ENCODE measurements at places on chromosomes 6 and 20.
A peak's percentile ranks its signal among the peaks of the same experiment; 100 is the strongest.

DNA sequence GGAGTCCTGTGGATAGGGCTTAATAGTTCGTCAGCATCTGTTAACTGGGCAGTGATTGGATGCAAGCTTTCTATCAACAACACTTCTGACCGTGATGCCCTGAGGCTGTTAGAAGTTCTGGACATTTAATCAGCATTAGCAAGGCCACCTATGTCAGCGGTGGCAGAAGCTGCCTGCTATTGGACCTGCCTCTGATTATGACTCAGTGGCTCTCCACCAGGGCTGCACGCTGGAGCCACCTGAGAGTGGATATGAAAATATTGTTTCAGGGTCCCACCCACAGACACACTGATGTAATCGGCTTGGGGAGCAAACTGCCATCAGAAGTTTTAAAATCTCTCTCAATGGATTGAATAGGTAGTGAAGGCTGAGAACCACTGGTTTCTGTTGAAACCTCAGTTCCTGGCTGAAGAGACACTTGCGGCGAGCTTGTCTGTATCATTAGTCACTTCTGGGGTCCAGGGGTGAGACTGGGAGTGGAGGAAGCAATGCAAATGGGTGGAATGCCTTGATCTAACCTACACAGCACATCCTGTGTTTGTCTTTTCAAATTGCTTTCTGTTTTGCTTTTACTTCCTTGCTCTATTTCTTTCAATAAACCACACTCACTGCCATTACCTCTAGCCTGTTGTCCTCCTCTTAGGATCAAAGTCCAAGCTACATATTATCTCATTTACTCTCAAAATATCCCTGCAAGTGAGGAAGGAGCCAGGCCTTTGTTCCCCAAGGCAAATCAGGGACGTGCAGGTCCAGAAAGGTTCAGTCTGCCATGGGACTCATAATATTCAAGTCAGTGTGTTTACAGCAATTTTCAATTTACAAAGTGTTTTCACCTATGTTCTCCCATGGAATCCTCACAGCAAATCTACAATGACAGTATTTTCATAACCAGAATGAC lies 4.2 kb downstream of the CLIC5 start:
- peaks cover 21% of the 10 kb centered on the region for H3K4me1 ChIP-seq
- no peak overlapping the region for H3K4me3 ChIP-seq
- H3K27me3 ChIP-seq, result peaks cover 26% of the 10 kb centered on the region

DNA sequence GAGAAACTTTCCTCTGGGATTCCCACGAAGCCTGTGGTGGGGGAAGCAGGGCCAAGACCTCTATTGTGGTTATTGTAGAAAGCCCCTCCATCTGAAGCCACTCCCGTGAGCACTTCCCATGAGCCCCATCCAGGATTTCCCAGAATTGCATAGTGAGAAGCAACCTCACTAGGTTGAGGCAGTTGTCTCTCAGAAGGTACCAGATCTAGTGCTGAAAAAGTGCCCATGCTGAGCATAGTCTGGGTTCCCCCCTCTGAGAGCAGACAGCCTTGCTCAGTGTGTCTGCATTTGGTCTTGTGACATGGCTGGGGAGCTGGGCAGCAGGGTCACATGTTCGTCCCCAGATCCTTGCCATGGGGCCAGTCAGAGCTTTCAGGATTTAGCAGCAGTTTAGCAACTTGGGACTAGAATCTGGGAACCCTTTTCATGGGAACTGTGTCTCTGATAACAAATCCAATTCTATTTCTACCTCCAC lies 38.6 kb downstream of the SLC9A8 start:
- no peak overlapping the region for H3K4me3 ChIP-seq
- H3K36me3 ChIP-seq, result no peaks in the 10 kb centered on the region
- H3K4me1 ChIP-seq, result peaks cover 41% of the 10 kb centered on the region
- no peak overlapping the region for H3K27ac ChIP-seq

- no peak overlapping the region for H3K4me3 ChIP-seq
- H3K36me3 ChIP-seq, result no peaks in the 10 kb centered on the region
- peak; percentile 23 for DNase-seq
- no peak overlapping the region for H3K27ac ChIP-seq
Measured at GRCh38 chr6:162849269-162849668, 121.5 kb downstream of the PACRG start.

DNA sequence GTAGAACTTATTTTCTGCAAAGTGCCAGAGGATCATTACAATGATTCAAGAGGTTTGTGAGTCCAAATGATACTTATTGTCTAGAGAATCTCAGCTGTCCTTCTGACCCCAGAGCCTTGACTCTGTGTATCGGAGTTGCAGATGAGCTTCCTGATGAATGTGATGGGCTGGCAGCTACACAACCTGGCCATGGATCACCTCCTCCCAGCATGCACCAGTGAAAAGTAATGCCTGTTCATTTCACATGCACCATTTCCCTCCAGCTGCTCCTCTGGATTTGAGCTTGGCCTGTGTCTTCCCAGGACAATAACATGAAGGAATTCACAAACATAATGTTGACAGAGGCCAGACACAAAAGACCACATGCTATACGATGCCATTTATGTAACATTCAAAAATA lies 30.0 kb downstream of the SNHG17 start:
- H3K27me3 ChIP-seq, result no peaks in the 10 kb centered on the region
- no peak overlapping the region for H3K27ac ChIP-seq
- no peak for DNase-seq

GRCh38 chr6:139627091-139627490 lies 252.6 kb upstream of the CITED2 start:
- H3K27me3 ChIP-seq, result no peaks in the 10 kb centered on the region
- no peak overlapping the region for H3K27ac ChIP-seq
- H3K4me1 ChIP-seq, result peaks cover 24% of the 10 kb centered on the region
- no peaks in the 10 kb centered on the region for H3K36me3 ChIP-seq
- H3K4me3 ChIP-seq, result no peak overlapping the region
- DNase-seq, result peak; percentile 71

DNA sequence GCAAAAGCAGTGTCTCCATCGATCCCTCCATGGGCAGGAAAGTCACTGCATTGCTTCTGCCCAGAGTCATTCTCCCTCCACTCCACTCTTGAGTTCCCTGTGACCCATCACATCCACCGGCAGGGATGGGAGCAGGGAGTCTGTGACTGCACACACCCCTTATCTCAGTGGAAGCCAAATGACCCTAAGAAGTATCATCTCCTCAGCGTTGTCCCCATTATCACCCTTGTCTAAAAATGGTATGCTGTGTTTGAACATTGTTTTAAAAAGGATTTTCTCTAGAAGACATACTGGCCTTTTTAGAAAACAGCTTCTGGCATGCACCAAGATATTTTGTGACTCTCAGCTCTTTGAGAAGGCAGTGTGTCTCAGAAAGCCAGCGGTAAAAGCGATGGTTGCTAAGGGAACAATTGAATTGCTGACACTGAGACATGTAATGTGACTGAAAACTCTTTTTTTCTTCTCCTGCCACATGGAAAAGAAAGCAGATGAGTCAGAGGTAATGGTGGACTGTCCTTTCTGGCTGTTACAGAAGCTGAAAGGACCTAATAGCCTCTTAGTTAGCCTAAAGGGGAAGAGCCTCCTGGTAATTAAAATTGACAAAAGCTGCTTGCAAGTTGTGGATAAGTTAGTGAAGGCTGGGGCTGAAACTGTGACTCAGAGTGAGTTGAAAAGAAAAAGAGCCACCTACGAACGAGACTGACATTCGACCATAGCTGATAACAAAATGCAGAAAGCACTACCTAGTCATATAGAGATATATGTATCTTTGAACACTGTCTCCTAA lies 120.5 kb downstream of the MAP3K7 start:
- no peaks in the 10 kb centered on the region for H3K36me3 ChIP-seq
- no peak for DNase-seq
- no peak overlapping the region for H3K27ac ChIP-seq

DNA sequence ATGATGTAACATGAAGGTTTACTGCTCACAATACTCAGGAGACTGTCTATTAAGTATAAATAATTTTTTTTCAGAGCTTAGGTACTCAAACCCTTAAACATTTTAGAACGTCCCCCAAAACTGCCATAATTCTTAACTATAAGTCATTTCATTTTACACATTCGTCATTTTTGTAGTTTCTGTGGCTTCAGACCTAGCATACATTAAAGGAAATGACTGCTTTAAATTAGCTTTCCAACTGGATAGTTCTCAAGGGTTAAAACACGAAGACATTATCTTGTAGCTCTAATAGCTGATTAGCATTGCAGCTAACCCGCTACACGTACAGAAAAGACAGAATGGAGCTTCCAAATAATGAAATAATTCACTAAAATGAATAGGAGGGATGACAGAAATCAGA lies 24.9 kb upstream of the PLN start:
- no peak for DNase-seq
- H3K4me1 ChIP-seq, result no peaks in the 10 kb centered on the region
- no peaks in the 10 kb centered on the region for H3K27me3 ChIP-seq
- H3K36me3 ChIP-seq, result no peaks in the 10 kb centered on the region
- no peak overlapping the region for H3K4me3 ChIP-seq

- H3K36me3 ChIP-seq, result no peaks in the 10 kb centered on the region
- H3K4me3 ChIP-seq, result no peak overlapping the region
- no peak for DNase-seq
- no peak overlapping the region for H3K27ac ChIP-seq
- H3K27me3 ChIP-seq, result no peaks in the 10 kb centered on the region
Measured at GRCh38 chr6:96086745-96087144, 71.0 kb downstream of the FUT9 start.

GRCh38 chr6:131949620-131949908 lies 1.6 kb downstream of the CCN2 start:
- no peak overlapping the region for H3K27ac ChIP-seq
- H3K4me3 ChIP-seq, result peak overlapping the region; percentile 61
- H3K27me3 ChIP-seq, result no peaks in the 10 kb centered on the region
- DNase-seq, result no peak
- H3K36me3 ChIP-seq, result peaks cover 19% of the 10 kb centered on the region

DNA sequence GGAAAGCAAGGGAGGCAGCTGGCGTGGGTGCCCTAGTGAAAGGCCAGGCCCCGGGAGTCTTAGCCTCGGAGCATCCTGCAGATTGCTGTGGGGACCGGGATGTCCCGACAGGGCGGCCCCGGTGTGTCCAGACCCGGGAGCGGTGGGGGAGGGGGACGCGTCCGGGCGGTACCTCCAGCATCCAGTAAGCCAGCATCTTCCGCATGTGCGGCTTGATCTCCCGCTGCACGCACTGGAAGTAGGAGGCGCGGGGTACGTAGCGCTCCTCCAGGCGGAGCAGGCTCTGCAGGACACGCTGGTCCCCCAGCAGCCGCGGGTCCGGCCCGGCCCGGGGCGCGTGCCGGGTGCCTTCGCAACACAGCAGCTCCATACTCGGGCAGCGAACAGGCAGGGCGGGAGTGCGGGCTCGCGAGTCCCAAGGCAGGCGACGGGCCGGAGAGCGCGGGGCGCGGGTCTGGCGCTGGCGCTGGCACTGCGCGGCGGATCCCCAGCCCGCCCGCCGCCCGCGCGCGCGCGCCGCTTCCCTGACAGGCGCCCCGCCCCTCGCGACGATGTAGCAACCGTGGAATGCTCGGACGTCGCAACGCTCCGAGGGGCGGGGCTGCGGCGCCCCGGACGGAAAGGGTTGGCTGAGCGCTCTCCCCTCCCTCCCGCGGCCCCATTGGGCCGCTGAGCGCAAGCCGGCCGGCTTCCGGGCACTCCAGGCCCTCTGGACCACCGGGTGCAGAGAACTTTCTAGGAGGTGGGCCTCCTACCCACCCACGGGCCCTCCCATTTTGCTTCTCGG lies at the start of gene CCND3:
TSS of gene CCND3 (minus strand) at position 529 of the 787 bp plus-strand sequence. CDS start at position 370, 159 bp downstream.
- peak; percentile 85 for DNase-seq
- H3K4me1 ChIP-seq, result peaks cover 25% of the 10 kb centered on the region

- DNase-seq, result no peak
- H3K27ac ChIP-seq, result no peak overlapping the region
- no peaks in the 10 kb centered on the region for H3K36me3 ChIP-seq
- H3K4me3 ChIP-seq, result no peak overlapping the region
Measured at GRCh38 chr20:16709017-16709416, 20.8 kb upstream of the SNRPB2 start.

DNA sequence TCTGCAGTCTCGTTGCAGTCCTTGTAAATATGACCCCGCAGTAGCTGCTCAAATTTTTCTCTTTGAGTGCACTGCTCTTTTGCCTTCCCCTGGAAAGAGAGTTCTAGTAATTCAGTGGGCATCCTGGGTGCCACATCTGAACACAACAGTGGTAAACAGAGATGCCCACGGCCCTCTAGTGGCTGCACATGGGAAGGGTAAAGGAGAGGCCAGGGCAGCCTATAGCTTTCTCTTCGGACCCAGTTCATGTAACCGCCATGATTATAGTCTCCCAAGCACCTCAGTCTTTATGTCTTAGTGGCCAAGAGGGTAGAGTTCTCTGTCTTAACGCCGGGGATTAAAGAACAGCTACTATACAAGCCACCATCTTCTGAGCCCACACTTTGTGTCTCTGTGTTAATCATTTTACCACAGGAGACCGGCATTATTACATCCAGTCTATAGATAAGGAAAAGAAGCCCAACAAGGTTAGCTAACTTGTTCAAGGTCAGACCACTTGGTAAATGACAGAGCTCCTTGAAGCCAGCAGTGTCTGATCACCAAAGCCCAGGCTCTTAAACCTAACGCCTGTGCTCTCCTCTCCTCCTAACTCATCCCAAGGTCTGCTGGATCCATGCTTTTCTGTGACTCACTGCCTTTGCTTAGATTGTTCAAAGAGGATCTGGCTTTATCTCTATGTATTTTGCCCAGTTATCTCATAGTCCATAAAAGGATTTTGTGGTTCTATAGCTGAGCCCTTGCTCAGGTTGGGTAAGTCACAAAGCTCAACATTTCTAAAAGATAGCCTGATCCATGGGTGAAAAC lies 81.8 kb downstream of the ISM1 start:
- no peaks in the 10 kb centered on the region for H3K36me3 ChIP-seq
- no peak overlapping the region for H3K27ac ChIP-seq

GRCh38 chr6:9708600-9708999 lies 706.3 kb downstream of the TFAP2A start:
- DNase-seq, result no peak
- no peaks in the 10 kb centered on the region for H3K27me3 ChIP-seq
- no peak overlapping the region for H3K4me3 ChIP-seq
- no peaks in the 10 kb centered on the region for H3K36me3 ChIP-seq
- no peak overlapping the region for H3K27ac ChIP-seq

DNA sequence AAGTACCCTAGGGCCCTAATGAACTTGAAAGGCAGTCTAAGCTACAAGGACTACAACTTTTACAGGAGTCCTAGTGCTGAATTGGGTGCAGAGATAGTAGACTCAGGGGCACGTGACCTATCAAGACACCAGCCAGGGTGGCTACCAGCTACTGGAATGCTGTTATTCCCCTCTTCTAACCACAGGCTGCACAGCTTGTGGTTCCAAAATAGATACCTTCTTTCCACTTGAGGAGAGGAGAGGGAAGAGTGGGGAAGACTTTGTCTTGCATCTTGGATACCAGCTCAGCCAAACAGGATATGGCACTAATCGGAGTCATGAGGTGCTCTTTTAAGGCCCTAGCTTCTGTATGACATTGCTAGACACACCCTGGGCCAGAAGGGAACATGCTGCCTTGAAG lies 60.0 kb upstream of the MTRF1L start:
- H3K27me3 ChIP-seq, result no peaks in the 10 kb centered on the region
- peaks cover 23% of the 10 kb centered on the region for H3K4me1 ChIP-seq
- DNase-seq, result no peak
